ENCODE measurements at places on chromosomes 7 and 10.

GRCh38 chr7:101575721-101576120, 53.4 kb downstream of the MYL10 start:
- no peak for DNase-seq

DNA sequence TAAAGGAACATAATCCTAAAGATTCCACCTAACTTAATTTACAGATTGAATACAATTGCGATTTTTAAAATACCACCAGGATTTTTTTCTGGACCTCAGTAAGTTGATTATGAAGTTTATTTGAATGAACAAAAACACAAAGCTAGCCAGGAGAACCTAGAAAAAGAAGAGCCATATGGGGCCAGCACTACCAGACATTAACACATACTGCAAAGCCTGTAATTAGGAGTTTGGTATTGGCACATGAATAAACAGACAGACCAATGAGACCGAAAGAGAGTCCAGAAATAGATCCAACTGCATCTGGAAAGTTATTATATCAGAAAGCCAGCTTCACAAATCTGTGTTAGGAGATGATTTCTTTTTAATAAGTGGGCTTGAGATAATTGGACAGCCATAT, 105.5 kb upstream of the CHST15 start:
- DNase-seq: no peak

DNA sequence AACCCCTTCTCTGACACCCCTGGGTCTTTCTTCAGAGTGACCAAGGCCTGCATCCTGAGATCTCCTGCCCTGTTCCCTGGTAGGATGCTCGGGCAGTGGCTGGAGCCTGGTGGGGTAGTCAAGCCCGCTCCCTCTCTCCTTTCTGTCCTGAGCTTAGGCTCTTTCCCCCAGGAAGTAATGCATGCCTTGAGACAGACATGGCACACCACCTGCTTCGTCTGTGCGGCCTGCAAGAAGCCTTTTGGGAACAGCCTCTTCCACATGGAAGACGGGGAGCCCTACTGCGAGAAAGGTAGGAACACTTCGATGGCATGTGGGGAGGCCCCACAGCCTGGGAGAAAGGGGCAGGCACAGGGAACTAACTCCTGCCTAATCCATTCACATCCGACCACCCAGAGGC, 37.9 kb upstream of the BMPR1A start:
- no peak for DNase-seq

GRCh38 chr7:137992550-137993394, 9.1 kb downstream of the CREB3L2 start:
- DNase-seq: no peak
